Stimulated activated naive CD4-positive, alpha-beta T cell (primary cell): ENCODE measurements at places on chromosomes 3 and 15.

DNA sequence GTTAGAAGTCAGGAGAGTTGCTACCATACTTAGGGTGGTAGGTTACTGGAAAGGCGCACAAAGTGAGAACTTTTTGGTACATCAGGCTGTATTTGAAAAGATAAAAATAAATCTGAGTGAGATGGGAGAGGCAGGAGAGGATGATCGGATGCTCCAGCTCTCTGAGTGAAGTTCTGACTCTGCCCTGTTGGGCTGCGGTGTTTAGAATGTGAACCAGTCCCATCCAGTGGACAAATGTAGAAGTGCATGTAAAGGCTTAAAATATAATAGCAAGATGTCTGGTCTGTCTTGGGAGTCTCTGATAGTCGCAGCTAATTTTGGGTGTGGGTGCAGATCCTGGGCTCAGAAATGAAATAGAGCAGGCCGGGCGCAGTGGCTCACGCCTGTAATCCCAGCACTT, 30.4 kb downstream of the ACKR2 start:
- DNase-seq: peak; percentile 17

DNA sequence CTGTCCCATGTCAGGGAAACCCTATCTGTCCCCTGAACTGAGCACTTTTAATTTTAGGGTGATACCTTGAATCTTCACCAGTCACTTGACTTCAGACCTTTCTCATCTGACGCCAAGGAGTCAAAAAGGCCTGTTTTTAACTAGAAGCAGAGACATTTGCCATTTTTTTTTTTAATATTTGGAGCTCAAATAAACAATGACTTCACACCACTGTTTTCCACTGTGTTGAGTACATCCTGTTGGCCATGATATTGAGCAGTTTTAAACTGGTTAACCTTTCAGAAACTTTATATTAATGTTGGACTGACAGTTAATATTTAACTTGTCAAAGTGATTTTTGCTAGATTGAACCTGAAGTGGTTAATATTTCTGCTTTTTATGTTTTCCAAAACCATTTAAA, 28.2 kb downstream of the DAG1 start:
- no peak for DNase-seq

DNA sequence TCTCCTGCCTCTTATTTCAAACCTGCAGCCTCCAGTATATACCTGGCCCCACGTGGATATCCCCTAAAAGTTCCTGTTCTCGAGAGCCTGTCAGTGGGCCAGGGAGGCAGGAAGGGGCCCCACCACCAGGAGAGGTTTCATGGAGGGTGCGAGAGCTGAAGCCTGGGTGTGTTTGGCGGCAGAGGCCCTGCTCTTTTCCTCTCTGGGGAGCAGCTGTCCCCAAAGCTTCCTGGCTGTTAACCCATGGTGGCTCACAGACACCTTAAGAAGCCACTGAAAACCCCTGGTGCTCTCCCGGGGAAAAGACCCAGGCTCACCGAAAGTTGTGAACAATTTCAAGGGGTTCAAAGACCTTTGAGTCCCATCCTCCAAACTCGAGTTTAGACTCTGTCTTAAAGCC, 1.1 kb downstream of the PRRT3 start:
- no peak for DNase-seq

GRCh38 chr3:112579697-112580096, 17.9 kb downstream of the SLC35A5 start:
- DNase-seq: no peak
